ENCODE measurements at places on chromosomes 13 and 19.

GRCh38 chr13:75669706-75670105 lies 33.6 kb downstream of the LMO7 start:
- no peak for DNase-seq

- no peak for DNase-seq
Observed at GRCh38 chr13:94303644-94304174, 175.8 kb downstream of the DCT start.

- DNase-seq: no peak
Observed at GRCh38 chr13:110303644-110304043, 3.3 kb downstream of the COL4A1 start.

GRCh38 chr13:109427148-109427547 lies 359.2 kb downstream of the IRS2 start:
- no peak for DNase-seq

- no peak for DNase-seq
Observed at GRCh38 chr13:112658808-112659207, 31.0 kb upstream of the ATP11A start.

DNA sequence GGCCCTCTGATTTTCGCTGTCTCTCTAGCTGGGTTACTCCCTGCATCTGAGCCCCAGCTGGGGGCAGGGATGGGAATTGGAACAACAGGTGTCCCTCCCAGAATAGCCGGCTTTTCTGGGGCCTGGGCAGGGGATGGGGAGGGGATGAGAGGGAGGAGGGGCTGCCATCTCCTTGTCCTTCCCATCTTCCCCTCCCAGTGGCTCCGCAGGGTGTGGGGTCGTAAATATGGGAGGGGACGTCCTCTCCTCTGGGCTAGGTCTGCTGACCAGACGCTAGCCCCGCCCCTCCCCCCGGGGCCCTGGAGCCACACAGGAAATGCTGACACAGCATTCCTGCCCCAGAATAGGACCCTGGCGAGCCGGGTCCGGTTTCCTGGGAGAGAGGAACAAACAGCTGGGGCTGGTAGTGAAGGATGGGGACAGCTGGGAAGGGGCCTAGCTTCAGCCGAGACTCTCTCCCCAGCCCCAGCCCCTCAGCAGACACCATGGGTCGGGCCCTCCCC lies 1.1 kb downstream of the RYR1 start:
- no peak for DNase-seq

- peak; percentile 99 for DNase-seq
Observed at GRCh38 chr19:9785367-9786331, 17.1 kb upstream of the ZNF846 start.

DNA sequence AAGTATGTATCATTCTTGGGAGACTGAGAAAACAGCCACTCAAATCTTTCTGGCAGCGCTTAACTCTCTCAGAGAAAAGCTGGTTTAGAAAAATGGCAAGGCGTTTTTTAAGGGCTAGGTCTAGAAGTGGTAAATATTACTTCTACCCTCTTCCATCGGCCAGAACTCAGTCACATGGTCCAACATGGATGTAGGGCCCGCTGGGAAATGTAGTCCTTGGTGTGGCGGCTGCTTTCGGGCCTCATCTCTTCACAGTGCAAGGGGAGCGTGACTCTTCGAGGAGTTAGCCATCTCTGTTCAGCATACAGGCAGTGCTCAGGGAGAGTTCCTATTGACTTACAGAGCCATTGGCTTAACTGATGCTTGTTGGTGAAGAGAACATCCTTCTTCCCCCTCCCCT lies 6.3 kb downstream of the VSTM2B start:
- DNase-seq: no peak

DNA sequence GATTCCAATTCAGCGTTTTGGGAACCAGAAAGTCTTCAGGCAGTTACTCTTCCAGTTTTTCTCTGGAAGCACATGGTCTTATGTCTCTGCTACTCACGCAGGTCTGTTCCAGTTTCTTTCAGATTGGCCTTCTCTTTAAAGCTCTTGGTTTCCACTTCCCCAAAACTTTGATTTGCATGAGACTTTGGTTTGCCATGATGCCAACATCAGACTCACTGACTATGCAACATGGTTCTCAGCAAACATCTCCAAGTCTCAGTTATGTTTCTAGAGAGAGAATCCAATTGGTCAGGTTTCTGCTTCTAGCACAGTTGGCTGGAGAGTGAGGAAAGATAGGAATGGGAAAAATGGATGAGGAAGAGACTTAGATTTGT lies 3.1 kb downstream of the AKAP11 start:
- no peak for DNase-seq

DNA sequence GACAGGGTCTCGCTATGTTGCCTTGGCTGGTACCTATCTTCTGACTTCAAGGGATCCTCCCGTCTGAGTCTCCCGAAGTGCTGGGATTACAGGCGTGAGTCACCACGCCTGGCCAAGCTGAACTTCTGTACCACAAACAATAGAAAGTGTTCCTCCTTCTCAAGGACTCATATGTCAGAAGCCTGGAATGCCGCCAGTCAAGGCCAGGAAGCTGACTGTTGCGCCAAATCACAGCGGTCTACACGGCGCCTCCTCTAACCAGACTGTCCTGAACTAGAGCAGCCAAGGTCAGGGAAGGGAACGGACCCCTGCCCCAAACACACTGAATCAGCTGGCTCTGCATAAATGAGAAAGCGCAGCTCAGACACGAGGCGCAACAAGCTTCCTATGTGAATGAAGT lies 14.6 kb downstream of the RAB20 start:
- DNase-seq: no peak

- DNase-seq: no peak
Observed at GRCh38 chr13:113886561-113887112, 22.8 kb upstream of the GAS6 start.

GRCh38 chr19:16942583-16942982 lies 53.8 kb downstream of the F2RL3 start:
- no peak for DNase-seq

GRCh38 chr19:29118389-29118788 lies 94.6 kb downstream of the UQCRFS1 start:
- no peak for DNase-seq

DNA sequence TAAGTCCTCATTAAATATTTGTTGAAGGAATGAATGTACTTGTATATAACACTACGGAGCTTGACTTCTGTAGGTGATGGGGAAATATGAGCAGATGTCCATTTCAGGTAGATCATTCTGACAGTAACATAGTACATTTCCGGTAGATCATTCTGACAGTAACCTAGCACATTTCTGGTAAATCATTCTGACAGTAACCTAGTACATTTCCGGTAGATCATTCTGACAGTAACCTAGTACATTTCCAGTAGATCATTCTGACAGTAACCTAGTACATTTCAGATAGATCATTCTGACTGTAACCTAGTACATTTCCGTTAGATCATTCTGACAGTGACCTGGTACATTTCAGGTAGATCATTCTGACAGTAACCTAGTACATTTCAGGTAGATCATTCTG lies 2.5 kb downstream of the PHF11 start:
- DNase-seq: no peak

DNA sequence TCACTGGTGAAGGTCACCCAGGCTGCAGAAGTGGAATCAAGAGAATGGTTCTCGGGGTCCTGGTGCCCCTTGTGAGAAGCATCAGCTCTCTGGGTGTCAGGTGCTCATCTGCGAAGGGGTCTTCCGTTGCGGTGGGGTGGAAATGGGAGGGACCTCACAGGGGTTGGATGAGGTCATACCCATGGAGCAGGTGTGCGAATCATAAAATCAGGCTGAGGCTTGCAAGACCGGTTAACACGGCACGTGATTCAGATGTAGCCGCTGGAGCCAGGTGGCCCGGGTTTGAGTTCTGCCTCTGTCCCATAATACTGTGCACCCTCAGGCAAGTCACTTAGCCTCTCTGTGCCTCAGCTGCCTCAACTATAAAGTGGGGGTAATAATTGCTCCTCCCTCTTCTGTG lies 3.9 kb upstream of the KLK15 start:
- DNase-seq: no peak

DNA sequence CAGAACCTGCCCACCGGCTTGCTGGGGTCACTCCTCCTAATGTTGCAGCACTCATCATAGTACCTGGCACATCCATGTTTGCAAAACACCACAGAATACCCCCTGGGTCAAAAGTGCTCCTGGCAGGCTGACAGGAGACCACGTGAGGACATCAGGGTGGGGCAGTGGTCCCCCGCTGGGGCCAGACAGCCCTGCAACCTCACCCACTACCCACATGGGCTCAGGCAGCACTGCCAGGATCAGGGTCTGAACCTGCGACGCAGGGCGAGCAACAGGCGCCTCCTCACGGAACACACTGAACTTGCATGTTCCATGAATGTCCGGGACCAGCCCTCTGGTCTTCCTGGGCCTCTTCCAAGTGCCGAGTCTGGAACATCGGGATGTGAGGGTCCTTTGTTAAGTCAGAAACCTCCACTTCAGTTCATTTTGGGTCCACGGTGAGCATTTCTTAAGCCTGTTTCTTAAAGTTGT lies 1.4 kb upstream of the SLC7A9 start:
- DNase-seq: no peak

GRCh38 chr13:36298535-36299068 lies 988 bp upstream of the CCDC169 start:
- DNase-seq: no peak

DNA sequence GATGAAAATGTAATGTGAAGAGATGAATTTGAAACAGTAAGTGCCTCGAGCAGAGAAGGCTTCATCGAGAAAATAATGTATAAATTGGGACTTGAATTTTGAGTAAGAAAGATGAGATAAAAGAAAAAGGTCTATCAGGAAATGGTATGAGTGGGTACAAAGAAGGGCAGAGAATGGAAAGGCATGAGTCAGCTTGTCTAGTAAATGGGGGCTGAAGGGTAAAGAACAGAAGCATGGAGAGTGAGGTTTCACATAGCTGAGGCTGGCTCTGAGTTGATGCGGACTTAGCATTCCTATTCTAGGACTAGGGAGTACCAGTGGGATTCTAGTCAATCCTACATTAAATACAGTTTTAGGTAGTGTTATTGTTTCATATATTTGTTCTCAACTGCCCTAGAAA lies 85.8 kb downstream of the ZC3H13 start:
- no peak for DNase-seq

- no peak for DNase-seq
Observed at GRCh38 chr19:53812335-53812734, 11.8 kb downstream of the NLRP12 start.

GRCh38 chr13:97979556-97979955 lies 26.1 kb downstream of the IPO5 start:
- DNase-seq: no peak

GRCh38 chr13:83881917-83882605 lies at the start of gene SLITRK1:
SLITRK1 (minus strand) TSS chr13:83882474; CDS start chr13:83881507, 967 bp downstream.
- no peak for DNase-seq

DNA sequence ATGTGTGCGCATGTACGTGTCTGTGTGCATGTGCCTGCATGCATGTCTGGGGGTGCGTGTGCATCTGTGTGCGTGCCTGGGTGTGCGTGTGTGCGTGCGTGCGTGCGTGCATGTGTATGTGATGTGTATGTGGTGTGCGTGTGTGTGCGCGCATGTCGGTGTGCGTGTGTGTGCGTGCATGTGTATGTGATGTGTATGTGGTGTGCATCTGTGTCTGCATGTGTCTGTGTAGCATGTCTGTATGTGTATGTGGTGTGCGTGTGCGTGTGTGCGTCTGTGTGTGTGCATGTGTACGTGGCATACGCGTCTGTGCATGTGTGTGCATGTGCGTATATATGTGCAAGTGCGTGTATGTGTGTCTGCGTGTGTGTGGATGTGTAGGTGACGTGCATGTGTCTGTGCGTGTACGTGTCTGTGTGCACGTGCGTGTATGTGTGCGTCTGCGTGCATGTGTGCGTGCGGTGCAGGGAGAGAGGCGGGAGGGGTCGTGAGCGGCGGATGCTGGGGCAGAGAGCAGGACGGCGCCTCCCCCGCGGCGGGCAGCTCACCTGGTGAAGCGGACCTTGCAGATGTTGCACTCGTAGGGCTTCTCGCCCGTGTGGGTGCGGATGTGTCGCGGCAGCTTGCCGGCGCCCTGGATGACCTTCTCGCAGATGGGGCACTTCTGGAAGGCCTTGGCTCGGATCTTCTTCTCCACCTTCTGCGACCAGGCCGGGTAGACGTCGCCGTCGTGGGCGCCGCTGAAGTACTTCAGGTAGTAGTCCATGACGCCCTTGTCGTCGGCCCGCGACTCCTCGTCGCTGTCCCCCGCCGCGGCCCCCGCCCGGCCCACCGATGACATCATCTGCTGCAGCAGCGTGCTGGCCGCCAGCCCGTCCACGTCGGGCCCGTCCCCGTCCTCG lies 13.0 kb downstream of the ZBTB7A start:
- no peak for DNase-seq

DNA sequence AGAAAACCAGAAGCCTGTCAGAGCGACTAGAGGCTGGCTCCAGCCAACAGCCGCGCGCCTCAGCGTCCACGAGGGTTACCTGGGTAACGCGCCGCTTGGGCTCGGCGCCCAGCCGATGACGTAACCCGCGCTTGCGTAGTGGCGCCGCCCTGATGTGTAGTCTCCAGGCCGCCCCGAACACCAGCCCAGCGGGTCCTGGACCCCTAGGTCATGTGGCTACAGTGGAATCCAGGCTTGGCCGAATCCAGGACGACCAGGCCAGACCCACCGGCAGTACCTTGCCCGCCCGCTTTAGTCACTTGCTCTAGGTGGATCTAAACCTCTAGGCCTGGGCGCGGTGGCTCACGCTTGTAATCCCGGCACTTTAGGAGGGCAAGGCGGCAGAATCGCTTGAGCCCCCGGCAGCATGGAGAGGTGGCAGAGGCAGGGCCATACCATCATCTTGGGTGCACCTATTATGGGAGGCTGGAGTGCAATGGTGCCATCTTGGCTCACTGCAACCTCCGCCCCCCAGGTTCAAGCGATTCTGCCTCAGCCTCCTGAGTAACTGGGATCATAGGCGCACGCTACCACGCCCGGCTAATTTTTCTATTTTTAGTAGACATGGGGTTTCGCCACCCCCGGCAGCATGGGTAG lies 7.2 kb upstream of the ZNF606 start:
- DNase-seq: peak; percentile 42

DNA sequence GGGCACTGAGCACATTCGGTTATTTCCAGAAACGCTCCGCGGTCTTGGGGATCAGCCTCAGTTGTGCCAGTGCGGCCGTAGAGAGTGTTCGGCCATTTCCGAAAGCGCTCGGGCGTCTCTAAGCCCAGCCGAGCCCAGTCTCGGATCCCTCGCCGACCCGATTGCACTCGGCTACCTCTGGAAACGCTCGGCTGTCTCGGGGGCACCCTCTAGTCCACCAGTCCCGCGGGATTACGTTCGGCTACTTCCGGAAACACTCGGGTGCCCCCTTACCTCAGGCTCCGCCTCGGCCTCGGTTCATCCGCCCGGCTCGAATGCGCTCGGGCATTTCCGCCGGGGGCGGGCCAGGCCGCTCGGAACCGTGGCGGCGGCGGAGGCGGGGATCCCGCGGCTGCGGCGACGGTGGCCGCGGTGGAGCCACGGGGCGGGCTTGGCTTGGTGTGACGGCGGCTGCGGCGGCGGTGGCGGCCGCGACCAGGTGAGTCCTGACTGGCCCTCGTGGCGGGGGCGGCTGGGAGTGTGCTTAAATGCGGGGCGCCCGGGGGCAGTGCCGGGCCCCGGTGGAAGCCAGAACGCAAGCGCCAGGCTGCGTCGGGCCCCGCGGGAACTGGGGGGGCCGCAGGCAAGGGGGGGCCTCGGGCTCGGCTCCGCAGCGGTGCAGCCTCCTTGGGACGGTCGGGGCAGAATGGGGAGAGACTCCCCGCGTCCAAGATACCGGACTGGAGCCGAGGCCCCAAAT lies at the start of gene PIK3R2:
Gene PIK3R2 (plus strand): TSS at position 347 of the 739 bp plus-strand sequence. CDS start 2,717 bp downstream, outside the sequence.
- DNase-seq: peak; percentile 96
